ENCODE measurements at places on chromosomes 5 and 9. TPM values are rescaled to one million over a fixed set of nuclear protein-coding genes. Genes with fewer than 3 reads are reported as not detected.
A peak's percentile ranks its signal among the peaks of the same experiment; 100 is the strongest.

ORM1 gene
- polyA plus RNA-seq = 0.32 TPM

IL17B gene
- 0.62 TPM for polyA plus RNA-seq

PRUNE2 gene
- polyA plus RNA-seq = 14.6 TPM

WWC1 gene
- 78.7 TPM for polyA plus RNA-seq

ZNF782 gene
- 7.1 TPM for polyA plus RNA-seq

CARD9 gene
- 3.2 TPM for polyA plus RNA-seq

IL13 gene
- not detected for polyA plus RNA-seq

SLC36A2 gene
- 13.1 TPM for polyA plus RNA-seq

- DNase-seq = no peak
These were observed 37.1 kb upstream of the LHX2 start for GRCh38 chr9:123974471-123974870.

DNA sequence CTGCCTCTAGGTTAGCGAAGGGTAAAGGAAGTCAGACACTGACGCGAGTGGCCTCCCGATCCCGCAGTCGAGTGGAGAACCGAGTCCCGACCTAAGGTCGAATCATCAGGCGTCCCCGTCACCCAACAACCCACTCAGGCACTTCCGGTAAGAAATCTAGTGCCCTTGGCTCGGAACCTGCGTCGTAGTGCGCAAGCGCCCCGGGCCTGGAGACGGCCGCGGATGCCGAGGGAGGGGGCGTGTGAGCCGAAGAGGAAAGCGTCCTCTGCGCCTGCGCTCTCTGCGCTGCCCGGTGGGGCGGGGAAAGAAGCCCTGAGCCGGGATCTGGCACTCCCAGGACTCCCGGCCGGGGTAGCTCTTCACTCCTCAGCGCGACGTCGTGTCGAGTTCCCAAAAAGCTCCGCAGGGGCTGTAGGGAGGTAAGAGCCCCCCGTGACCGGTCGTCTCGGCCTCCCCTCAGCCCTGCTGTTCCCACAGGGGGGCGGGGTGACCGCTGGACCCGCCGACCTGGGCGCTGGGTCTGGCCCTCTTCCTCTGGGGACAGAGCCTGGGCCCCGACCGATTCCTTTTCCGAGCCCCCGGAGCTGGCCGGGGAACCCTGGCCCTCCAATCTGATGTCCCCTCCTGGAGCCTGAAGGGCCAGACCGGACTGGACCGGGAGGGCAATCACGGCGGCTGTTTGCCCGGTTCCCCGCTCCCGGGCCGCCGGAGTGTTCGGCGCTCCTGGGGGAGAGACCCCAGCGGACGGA, at the start of gene ZFYVE16:
TSS of gene ZFYVE16 (plus strand) at position 330 of the 749 bp plus-strand sequence. CDS start 26,084 bp downstream, outside the sequence.
- DNase-seq = peak; percentile 97

DNA sequence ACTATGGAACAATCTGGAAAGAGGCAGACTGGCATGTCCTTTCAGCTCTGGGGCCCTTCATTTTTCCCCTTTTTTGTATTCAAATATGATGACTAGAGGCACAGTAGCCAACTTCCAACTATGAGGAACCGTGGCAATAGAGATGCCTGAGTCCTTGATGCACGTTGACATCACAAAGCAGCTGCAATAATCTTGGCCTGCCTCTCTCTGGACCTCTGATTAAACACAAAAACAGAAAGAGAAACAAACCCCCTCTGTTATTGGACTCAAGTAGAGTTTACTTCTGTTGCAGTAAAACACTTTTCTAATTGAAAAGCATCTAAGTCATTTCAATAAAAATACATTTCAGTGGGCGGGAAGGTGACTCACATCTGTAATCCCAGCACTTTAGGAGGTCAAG, 122.2 kb upstream of the GRAMD2B start:
- no peak for DNase-seq

GRCh38 chr5:51383131-51384121, at the start of gene ISL1:
TSS of gene ISL1 (plus strand) at chr5:51383448. CDS start at chr5:51383672, 224 bp downstream.
- peak; percentile 65 for DNase-seq

- peak; percentile 80 for DNase-seq
These were observed 2.9 kb downstream of the OR2S2 start for GRCh38 chr9:35954942-35955546.

DNA sequence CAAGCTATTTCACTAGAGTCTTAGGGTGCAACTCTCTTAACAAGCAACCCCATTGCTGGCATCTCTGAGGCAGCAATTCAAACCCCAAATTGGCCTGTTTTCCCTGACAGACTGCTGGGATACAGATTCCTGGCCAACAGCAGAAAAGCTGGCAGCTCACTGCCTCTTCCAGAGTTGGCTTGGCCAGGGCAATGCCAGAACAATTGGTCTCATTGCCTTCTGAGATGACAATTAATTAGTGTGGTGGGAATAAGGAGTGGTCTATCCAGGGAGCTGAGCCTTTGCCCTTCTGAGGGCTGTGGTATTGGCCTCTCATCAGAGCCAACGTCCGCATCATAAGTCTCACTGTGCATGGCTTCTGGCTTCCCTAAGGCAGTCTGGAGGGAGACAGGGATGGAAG, 183.2 kb downstream of the GNAQ start:
- DNase-seq = no peak

DNA sequence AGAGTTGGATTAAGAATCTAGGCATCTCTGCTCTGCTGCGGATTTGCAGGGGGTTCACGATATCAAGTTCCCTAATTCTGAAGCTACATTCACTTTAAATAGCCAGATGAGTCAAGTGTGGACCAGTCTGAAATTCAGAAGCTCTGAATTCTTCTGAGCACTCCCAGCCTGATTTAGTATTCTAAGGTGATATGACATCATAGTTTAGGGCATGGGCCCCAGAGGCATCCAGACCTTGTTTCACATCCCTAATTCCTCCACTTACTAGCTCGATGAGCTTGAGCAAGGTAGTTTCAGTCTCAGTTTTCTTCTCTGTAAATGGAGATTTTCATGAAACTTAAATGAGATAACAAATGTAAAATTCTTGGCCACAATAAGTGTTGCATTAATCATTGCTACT, 65.2 kb downstream of the TMEM167A start:
- DNase-seq = no peak

DNA sequence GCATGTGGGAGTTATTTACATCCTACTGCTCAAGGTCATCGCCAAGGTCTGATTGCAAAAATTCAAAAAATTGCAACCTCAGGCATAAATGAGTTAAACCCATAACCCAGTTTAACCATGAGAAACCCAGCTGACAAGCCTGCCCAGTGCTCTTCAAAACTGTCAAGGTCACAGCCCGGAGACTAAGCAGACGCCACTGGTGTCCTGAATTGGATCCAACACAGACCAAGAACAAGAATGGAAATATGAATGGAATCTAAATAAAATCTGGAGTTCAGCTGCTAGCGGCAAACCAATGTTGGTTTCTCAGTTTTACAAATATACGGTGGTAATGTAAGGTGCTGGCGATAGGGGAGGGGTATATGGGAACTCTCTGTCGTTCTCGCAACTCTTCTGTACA, 201.5 kb upstream of the MVB12B start:
- no peak for DNase-seq

- no peak for DNase-seq
These were observed 95.8 kb downstream of the PCSK1 start for GRCh38 chr5:96337048-96337781.

GRCh38 chr5:160133918-160134304, 14.7 kb upstream of the PWWP2A start:
- DNase-seq = no peak

GRCh38 chr5:140108093-140109017, 5.6 kb upstream of the PURA start:
- DNase-seq = no peak

- DNase-seq = no peak
These were observed 92.1 kb downstream of the ZCCHC7 start for GRCh38 chr9:37212435-37212834.

GRCh38 chr9:69674716-69675438, 2.7 kb upstream of the APBA1 start:
- DNase-seq = no peak

DNA sequence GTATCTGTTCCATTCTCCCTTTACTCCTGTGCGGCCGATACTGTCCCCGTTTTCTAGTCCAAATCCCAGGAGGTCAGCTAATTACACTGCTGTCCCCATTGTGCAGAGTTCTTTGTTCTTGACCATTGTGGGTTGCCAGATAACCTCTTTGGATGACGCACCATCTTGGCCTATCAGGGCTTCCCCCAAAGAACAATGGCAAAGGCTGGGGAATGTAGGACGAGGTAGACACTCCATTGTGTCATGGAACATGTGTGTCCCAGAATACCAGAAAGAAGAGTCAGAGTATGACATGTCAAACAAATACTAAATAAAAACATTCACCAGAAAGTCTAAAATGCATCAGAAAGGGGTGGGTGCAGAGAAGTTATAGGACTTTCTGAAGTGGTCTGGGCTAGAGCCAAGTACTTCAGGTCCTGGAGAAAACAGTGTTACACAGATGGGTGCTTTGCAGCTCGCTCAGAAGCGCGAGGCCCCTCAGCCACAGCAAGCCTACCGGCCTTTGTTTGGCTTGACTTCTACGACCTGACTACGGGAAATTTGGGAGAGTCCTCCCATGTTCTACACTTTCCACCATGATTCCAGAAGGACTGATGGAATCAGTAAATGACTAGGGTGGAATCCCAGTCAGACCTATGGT, 83.2 kb upstream of the SSBP2 start:
- DNase-seq = no peak

- no peak for DNase-seq
These were observed 61.4 kb downstream of the FBXW11 start for GRCh38 chr5:171945066-171945465.

DNA sequence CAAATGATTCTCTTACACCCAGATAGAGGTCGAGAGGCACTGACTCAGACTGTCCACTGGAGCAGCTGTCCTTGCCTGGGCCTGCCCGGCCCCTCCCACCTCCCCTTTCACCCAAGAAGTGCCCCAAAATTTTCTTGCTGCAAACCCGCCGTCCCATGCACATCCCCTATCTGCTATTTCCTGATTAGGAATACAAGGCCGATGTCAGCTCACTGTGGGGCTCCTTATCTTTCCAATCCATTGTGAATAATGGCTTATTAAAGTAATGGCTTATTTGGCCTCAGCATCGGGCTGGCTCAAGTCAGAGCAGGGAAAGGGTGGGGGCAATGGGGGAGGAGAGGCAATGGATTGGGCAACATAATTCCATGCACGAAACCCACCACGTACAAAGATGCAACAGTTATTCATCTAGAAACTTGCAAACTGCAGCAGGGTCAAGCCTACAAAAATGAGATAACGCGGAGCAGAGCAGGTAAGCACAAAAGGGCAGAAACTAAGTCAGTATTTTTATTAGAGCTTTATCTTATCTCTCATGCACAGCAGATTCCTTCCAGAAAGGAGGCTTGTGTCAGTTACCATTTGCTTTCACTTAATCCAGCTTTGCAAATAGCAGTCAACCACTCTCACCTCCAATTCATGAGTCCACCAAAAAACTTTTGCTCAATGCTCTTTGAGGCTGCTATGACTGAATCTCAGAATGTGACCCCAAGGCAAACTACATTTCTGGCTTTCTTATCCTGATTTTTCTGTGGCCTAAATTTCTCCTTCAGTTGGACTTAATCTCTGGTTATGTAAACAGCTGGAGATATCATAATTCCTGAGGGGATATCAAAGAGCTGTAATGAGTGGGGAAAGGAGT, 138.2 kb upstream of the OSMR start:
- DNase-seq = no peak

DNA sequence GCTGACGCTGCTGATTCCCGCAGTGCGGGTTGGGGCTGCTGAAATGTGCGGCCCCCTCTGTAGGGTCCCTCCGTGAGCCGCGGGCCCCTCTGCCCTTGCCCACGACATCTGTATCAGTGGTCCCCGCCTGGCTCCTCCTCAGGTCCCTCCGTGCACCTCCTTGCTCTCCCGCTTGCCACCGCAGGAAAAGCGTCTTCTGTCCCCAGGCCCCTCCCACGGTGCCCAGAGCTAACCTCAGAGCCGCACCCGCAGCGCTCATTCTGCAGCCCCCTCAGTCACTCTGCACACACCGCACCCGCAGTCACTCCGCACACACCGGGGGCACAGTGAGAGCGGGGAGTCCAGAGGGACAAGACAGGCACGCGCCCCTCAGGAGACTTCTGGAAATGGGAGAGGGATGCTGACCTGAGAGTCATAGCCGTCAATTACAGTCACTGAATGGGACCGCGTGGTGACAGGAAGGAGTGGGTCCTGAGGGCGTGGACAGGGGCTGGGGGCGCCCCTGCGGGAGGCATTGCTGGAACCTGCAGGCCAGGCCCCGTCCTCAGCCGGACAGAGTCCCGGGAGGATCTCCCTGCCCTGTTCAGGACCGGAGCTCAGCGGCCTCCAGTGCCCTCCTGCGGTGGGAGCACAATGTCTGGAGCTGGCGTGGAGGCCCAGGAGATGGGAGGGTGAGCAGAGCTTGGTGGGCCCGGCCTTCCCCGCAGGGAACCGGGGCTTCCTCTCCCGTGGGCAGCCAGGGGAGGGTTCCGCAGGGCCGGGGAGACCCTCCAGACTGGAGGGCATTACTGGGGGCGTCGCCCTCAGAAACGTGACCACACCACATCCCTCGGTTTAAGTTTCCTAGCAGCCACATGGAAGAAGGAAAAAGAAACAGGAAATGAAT, 66.1 kb upstream of the CTSL start:
- DNase-seq = no peak
